Heart right ventricle (tissue), 16 donors: ENCODE measurements at places on chromosomes 2 and 18. TPM values are rescaled to one million over a fixed set of nuclear protein-coding genes. Genes with fewer than 3 reads are reported as not detected.

DNA sequence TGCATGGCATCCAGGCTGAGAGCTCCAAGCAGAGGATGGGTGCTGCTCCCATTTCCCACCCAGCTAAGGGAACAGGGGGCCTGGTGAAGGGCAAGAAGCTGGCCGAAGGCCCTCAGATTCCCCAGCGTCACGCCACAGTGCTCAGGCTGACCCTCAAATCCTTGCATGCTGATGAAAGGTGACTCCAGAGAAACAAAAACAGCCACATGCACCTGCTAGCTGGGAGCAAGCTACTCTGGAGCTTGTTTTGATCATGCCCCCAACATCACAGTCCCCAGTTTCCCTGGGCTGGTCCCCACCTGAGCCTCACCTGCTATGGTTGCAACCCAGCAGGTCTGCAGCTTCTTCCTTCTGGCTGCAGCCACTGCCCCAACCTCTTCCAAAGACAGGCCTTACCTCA lies 13.3 kb downstream of the RAB11FIP5 start:
- H3K4me1 ChIP-seq, result peaks cover 16% of the 10 kb centered on the region
- no peak overlapping the region for H3K27ac ChIP-seq
- no peak for DNase-seq
- H3K4me3 ChIP-seq, result no peak overlapping the region
- H3K27me3 ChIP-seq, result no peaks in the 10 kb centered on the region
- H3K36me3 ChIP-seq, result no peaks in the 10 kb centered on the region

The SEMA4F gene
- total RNA-seq, result 2.9 TPM

GRCh38 chr2:11559786-11560155 lies 25.9 kb downstream of the GREB1 start:
- H3K27ac ChIP-seq, result no peak overlapping the region
- peaks cover 18% of the 10 kb centered on the region for H3K4me1 ChIP-seq
- DNase-seq, result no peak

DNA sequence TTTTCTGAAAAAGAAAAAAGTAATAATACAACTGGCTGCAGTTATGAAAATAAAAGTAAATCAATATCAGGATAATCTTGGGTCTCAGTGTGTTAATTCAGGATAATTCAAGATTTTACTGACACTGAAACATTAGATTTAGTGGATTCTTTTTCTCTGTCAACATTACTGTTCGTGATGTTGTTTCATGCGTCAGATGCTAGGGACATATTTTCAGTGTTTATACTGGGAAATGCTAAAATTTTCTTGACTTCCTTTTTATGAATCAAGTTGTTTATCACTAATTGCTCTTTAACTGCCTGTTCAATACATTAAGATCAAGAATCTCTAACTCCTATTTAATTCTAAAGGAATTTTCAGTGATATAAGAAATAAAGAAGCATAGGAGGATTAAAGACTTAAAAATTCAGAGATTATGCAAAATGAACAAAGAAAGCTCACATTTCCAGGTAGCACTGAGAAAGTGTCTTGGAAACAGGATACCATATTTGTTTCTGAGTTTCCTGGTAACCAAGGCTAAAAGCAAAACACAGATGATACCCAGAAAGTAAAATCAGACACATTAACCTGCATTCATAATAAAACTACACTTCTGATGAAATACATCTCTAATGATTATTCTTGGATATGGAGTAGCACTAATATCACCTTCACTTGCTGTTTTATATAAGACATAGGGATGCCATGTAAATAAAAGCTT lies 174.0 kb downstream of the ARL4C start:
- no peaks in the 10 kb centered on the region for H3K27me3 ChIP-seq
- H3K4me3 ChIP-seq, result no peak overlapping the region
- no peak for DNase-seq

GRCh38 chr2:223260681-223261080 lies 208.7 kb downstream of the KCNE4 start:
- H3K27ac ChIP-seq, result no peak overlapping the region
- H3K36me3 ChIP-seq, result no peaks in the 10 kb centered on the region
- no peak overlapping the region for H3K4me3 ChIP-seq
- DNase-seq, result no peak
- H3K4me1 ChIP-seq, result no peaks in the 10 kb centered on the region
- no peaks in the 10 kb centered on the region for H3K27me3 ChIP-seq

The NRP2 gene
- total RNA-seq, result 8.3 TPM

DNA sequence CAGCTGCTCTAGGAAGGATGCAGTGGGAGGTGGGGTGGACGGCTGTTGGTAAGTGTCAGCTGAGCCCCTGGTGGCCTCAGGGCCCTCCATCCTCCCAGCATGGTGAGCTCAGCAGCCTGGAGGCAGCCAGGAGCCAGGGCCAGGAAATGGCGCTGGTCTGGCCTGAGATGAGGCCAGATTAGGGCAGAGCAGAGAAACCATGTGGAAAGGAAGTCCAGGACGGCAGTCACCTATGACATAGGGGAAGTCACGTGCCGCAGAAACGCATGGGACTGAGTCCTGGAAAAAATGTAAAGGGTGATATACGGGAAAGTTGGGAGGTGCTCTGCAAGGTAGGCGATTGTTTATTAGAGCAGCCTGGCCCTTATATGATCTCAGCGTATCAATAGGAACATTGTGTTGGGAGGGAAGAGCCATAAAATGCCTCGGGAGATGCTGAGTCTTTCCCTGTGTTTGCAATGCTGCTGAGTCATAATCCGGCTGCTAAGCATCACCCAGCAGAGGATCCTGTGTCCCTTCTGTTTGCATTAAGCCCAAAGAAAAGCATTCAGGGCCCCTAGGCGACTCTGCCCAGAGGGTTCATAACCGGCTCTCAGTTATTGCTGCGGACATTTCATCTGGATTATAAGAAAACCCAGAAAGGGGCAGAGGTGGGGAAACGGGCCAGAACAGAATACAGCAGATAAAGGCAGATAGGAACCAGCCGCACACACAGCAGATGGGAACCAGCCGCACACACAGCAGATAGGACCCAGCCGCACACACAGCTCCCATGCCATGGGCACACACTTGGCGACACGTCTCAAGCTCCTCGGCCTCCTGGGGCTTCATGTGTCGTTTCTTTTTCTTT lies 30.3 kb upstream of the B3GNT7 start:
- no peaks in the 10 kb centered on the region for H3K36me3 ChIP-seq
- H3K4me1 ChIP-seq, result no peaks in the 10 kb centered on the region
- no peak overlapping the region for H3K4me3 ChIP-seq
- no peak overlapping the region for H3K27ac ChIP-seq
- DNase-seq, result no peak

GRCh38 chr18:70310560-70311320 lies 21.9 kb downstream of the SOCS6 start:
- peaks cover 25% of the 10 kb centered on the region for H3K4me1 ChIP-seq
- no peak overlapping the region for H3K4me3 ChIP-seq
- H3K27me3 ChIP-seq, result no peaks in the 10 kb centered on the region
- DNase-seq, result no peak

The ZNF892 gene
- 2.9 TPM for total RNA-seq

- no peaks in the 10 kb centered on the region for H3K27me3 ChIP-seq
- no peak overlapping the region for H3K4me3 ChIP-seq
- H3K27ac ChIP-seq, result no peak overlapping the region
- H3K36me3 ChIP-seq, result no peaks in the 10 kb centered on the region
- no peak for DNase-seq
- H3K4me1 ChIP-seq, result no peaks in the 10 kb centered on the region
Observed at GRCh38 chr2:236298924-236299475, 34.8 kb upstream of the ASB18 start.

GRCh38 chr2:11955314-11955713 lies 208.9 kb downstream of the LPIN1 start:
- no peak overlapping the region for H3K27ac ChIP-seq
- peaks cover 7% of the 10 kb centered on the region for H3K27me3 ChIP-seq
- no peak for DNase-seq
- H3K4me3 ChIP-seq, result no peak overlapping the region
- H3K36me3 ChIP-seq, result no peaks in the 10 kb centered on the region
